ENCODE measurements at places on chromosomes 1 and 21.

GRCh38 chr1:31421371-31422040 lies 8.5 kb downstream of the SERINC2 start:
- no peak for DNase-seq

GRCh38 chr1:239926184-239926583 lies 165.5 kb upstream of the FMN2 start:
- no peak for DNase-seq

DNA sequence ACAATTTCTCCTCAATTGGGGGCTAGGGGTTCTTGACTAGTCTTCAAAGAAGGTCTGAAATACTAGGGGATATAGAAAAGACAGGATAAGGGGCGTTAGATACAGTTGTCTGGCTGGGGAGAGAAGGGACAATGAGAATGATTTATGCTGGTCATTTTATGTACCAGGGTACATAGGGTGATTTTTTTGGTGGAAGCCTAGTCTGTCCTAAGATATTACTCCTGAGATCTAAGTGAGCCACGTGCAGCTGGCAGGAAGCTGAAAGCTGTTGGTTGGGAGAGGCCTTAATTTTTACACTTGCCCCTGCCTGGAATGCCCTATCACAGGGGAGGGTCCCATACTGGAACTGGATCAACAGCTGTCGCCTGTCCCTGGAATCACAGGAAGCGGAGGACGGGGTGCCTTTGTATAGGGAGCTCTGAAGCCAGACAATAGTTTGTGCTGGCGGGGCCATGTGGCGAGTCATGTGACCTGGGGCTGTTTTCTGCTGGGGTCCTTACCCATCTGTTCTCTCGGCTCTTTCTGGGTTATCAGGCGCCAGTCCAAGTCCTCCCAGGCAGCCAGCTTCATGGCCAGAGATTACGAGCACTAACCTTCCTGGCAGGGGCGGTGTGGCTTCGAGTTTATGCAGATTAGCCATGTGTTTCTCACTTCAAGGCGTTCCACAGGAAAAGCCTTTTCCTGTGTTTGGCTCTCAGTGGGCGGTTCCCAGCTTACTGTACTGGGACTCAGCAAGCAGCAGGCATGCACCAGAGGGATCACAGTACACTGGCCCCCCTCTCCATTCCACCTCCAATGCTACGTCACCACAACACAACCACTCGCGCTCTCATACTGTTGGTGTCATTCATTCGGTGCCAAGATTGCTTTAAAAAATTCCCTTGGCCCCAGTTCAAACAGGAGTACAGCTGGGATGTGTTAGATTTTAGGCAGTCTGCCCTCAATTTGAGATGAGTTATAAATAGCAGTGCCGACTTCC lies 27.5 kb downstream of the ARID1A start:
- DNase-seq = peak; percentile 82

DNA sequence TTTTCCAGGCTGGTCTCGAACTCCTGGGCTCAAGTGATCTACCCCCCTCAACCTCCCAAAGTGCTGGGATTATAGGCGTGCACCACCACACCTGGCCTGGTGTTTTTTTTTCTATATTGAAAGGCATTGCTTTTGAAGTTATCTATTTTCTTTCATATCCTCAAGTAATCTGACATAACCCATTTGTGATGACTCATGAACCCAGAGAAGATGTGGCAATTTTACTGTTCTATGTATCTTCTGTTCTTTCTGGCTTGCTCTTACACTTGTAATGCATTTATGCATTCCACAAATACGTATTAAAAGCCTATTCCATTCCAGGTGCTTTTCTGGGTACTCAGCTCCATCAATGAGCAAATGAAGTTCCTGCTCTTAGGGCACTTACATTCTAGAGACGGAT lies 29.9 kb upstream of the ERRFI1 start:
- DNase-seq = peak; percentile 20

- DNase-seq = no peak
Observed at GRCh38 chr1:112322018-112322417, 74.0 kb upstream of the CTTNBP2NL start.

- DNase-seq = no peak
Observed at GRCh38 chr1:43345120-43345519, 7.5 kb downstream of the MPL start.

- peak; percentile 33 for DNase-seq
Observed at GRCh38 chr1:22889213-22889827, 83.3 kb downstream of the LACTBL1 start.

- DNase-seq = no peak
Observed at GRCh38 chr1:2968471-2968881, 52.8 kb upstream of the ACTRT2 start.

- DNase-seq = peak; percentile 11
Observed at GRCh38 chr1:157170677-157171515, 32.7 kb upstream of the ETV3 start.

DNA sequence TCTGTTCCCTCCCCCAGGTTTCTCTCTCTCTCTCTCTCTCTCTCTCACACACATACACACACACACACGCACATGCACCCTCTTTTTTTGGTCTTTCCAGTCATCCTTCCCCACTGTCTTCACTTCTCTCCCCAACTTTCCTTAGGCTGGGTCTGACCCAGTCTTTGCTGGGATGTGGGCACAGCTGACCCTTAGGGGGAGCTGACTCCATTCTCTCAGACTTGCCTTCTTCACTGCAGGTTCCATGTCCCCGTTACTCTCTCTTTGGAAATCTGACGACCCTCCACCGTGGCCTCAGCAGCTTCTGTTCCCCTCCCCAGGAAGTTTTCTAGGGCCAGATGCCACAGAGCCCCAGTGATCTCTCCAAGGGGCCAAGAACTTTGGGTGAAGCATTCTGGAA lies 2.1 kb downstream of the DISP3 start:
- no peak for DNase-seq
